ENCODE measurements at places on chromosomes 1 and 21. TPM values are rescaled to one million over a fixed set of nuclear protein-coding genes. Genes with fewer than 3 reads are reported as not detected.

Gene IRF6
- total RNA-seq: 0.19 TPM

Gene RHOC
- 502 TPM for total RNA-seq

Gene NR1I3
- not detected for total RNA-seq

Gene PLEKHG5
- 16.9 TPM for total RNA-seq

Gene GBP7
- total RNA-seq: not detected

Gene OR10Z1
- not detected for total RNA-seq

Gene TMPRSS3
- total RNA-seq: not detected

Gene C1QA
- not detected for total RNA-seq

Gene RIIAD1
- total RNA-seq: not detected

Gene TRNAU1AP
- total RNA-seq: 32.1 TPM

Gene RPTN
- total RNA-seq: under 0.01 TPM

Gene PLA2G2E
- total RNA-seq: not detected

Measured in regular cardiac myocyte (primary cell).